ENCODE measurements at places on chromosomes 6 and 20.

GRCh38 chr6:74638412-74638811 lies 567.4 kb downstream of the COL12A1 start:
- DNase-seq: no peak

- DNase-seq: no peak
Observed at GRCh38 chr6:27375613-27376079, 12.9 kb upstream of the ZNF391 start.

GRCh38 chr6:137403855-137404254 lies 90.3 kb downstream of the OLIG3 start:
- no peak for DNase-seq

DNA sequence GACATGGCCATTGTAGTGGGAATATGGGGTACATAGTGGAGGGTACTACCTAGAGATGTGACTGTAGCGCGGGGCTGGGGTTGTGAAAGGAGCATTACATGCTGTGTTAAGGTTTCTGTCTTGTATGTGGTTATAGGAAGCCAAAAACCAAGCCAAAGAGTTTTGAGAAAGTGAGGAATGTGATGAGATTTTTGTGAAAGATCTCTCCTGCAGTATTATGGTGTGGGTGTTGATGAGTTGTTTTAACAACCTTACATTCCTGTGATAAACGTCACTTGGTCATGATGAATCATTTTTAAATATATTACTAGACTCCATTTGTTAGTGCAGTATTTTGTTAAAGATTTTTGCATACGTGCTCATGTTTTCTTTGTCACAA lies 48.9 kb downstream of the ZFAND3 start:
- DNase-seq: no peak
